MCF 10A (cell line): ENCODE measurements at places on chromosomes 5 and 9.

- peak overlapping the region; percentile 54 for H3K4me3 ChIP-seq
- H3K27ac ChIP-seq = peak overlapping the region; percentile 84
- H3K36me3 ChIP-seq = no peaks in the 10 kb centered on the region
- DNase-seq = peak; percentile 99
Measured at GRCh38 chr5:143245929-143246561, 157.4 kb downstream of the NR3C1 start.

DNA sequence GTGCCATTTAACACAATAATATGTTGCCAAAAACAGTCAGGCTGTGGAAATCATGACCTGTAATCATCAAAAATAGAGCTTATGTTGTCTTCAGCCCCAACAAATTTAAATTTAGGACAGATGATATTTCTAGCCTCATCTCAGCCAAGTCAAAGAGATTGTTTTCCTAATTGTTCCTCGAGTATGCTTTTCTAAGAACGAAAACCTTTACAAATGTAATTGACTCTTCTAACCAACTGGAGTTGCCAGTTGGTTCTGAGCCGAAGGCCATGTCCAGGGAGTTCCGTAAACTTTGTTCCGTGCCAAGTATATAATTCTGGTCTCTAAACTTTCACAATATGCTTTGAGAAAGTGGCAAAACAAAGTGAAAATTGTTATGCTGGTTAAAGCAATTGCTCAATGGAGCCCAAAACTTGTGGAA, 160.8 kb downstream of the CEMIP2 start:
- H3K4me1 ChIP-seq = no peaks in the 10 kb centered on the region
- H3K4me3 ChIP-seq = no peak overlapping the region
- no peaks in the 10 kb centered on the region for H3K27me3 ChIP-seq
- H3K36me3 ChIP-seq = no peaks in the 10 kb centered on the region

DNA sequence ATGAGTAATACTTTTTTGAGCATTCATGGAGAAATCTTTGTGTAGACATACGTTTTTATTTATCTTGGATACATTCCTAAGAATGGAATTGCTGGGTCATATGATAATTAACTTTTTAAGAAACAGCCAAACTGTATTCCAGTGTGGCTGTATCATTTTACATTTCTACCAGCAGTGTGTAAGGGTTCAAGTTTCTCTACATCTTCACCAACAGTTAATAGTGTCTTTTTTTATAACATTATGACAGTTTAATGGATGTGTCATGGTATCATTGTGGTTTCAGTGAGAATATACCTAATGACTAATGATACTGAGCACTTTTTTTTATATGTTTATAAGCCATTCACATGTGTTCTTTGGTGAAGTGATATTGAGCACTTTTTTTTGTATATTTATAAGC, 52.4 kb downstream of the NIPBL start:
- H3K27ac ChIP-seq = no peak overlapping the region
- no peaks in the 10 kb centered on the region for H3K36me3 ChIP-seq
- H3K4me1 ChIP-seq = peaks cover 31% of the 10 kb centered on the region
- H3K27me3 ChIP-seq = no peaks in the 10 kb centered on the region
- no peak overlapping the region for H3K4me3 ChIP-seq
- peak; percentile 70 for DNase-seq

DNA sequence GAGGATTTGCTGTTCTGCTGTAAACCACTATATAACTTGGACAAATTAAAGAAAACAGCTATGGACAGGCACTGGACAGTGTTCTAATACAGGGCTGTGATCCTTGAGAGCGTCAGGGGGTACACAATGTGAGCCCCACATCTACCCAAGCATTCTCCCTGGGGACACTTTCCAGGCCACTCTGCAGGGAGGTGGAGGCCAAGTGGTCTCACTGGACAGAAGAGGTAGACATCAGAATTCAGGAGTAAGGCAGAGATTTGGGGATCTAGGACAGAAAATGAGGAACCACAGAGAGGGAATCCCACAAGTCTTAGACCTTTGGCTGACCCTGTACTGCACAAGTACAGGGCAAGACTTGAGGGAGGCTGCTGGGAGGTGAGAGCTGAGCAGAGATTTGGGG, 3.8 kb upstream of the IGFBPL1 start:
- no peak for DNase-seq
- H3K4me1 ChIP-seq = no peaks in the 10 kb centered on the region
- H3K4me3 ChIP-seq = no peak overlapping the region
- H3K27ac ChIP-seq = no peak overlapping the region

GRCh38 chr5:2736872-2737271, 14.6 kb downstream of the IRX2 start:
- no peaks in the 10 kb centered on the region for H3K27me3 ChIP-seq
- H3K4me1 ChIP-seq = peaks cover 3% of the 10 kb centered on the region
- no peak for DNase-seq
- no peak overlapping the region for H3K4me3 ChIP-seq

GRCh38 chr5:153209016-153209415, 281.5 kb upstream of the GRIA1 start:
- H3K4me3 ChIP-seq = no peak overlapping the region
- no peak overlapping the region for H3K27ac ChIP-seq
- DNase-seq = no peak
- H3K4me1 ChIP-seq = no peaks in the 10 kb centered on the region
- H3K36me3 ChIP-seq = no peaks in the 10 kb centered on the region

DNA sequence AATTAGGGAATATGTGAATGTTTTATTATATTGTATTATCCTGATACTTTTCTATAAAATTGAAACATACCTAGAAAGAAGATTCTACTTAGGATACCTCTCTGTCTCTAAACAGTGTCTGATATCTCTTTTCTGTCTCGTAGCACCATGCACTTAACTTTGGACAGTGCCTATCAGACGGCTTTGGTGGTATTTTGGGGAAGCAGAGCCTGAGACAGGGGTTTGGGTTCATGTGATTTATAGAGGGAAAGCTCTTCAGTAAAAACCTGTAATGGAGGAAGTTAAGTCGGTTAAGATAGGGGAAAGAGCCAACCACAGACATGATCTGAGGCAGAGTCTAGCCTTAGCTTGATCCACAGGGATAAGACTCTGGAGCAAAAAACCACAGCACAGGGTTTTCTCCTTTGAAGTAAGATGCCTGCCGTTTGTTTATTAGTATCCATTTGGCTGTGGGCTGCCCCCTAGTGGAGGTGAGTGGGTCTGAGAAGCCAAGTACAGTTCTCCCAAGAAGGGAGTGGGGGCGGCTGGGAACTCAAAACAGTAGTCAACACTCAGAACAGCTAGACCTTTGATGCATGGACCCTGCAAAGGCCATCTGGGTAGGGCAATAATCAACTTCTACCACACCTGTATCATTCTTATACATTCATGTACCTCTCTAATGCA, 141.2 kb upstream of the ASTN2 start:
- H3K36me3 ChIP-seq = no peaks in the 10 kb centered on the region
- no peaks in the 10 kb centered on the region for H3K27me3 ChIP-seq
- no peak overlapping the region for H3K27ac ChIP-seq
- H3K4me1 ChIP-seq = no peaks in the 10 kb centered on the region
- DNase-seq = peak; percentile 79

DNA sequence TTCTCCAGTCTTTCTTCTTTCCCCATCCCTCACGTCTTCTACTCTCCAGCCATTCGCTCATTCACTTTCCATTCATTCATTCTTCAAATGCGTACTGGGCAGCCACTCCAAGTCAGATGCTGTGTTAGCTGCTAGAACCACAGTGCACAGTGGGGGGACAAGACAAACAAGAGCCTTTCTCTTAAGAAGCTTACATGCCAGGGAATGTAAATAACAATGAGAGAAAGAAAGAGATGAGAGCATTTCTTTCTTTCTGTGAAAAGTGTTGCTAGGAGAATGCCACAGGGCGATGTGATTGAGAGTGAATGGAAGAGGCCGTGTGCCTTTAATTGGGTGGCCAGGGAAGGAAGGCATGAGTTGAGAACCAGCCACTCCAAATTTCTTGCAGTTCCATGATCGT, 46.3 kb upstream of the SMIM23 start:
- peaks cover 6% of the 10 kb centered on the region for H3K4me1 ChIP-seq
- H3K27me3 ChIP-seq = no peaks in the 10 kb centered on the region
- no peaks in the 10 kb centered on the region for H3K36me3 ChIP-seq
- no peak for DNase-seq
- H3K27ac ChIP-seq = no peak overlapping the region

DNA sequence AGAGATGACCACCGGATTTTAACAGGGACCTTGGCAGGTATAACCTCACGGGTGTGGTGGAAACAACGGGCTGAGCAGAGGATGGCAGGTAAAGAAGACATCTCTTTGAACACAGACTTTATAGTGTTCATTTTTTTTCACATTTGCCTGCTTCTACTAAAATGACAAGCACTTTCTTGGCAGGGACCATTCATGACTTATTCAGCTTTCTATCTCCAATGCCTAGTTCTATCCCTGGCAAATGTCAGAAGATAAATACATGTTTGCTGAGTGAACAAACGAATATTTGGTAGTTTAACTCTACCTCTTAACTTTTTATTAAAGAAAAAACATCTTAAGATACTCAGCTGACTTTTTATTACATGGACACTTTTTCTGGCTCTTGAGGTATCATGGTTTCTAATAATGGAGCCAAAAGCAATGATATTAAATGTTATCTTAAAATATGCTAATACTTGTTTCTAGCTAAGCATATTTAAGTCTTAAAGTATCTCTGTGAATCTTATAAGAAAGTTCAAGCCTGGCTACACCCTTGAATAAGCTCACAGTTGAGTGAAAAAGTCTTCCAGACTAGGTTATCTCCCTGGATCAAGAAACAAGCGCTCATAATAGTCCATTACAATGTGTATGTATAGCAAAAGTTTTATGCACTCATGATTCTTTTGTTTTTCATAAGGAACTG, 8.5 kb downstream of the ELL2 start:
- peaks cover 15% of the 10 kb centered on the region for H3K36me3 ChIP-seq
- H3K4me1 ChIP-seq = peaks cover 49% of the 10 kb centered on the region
- no peak for DNase-seq
- H3K27ac ChIP-seq = peak overlapping the region; percentile 30
- H3K4me3 ChIP-seq = peak overlapping the region; percentile 0

- H3K4me1 ChIP-seq = peaks cover 5% of the 10 kb centered on the region
- no peak for DNase-seq
- H3K27me3 ChIP-seq = no peaks in the 10 kb centered on the region
- H3K36me3 ChIP-seq = peaks cover 4% of the 10 kb centered on the region
- peak overlapping the region; percentile 98 for H3K27ac ChIP-seq
Measured at GRCh38 chr9:85940275-85940831, 593 bp upstream of the NAA35 start.

- H3K36me3 ChIP-seq = no peaks in the 10 kb centered on the region
- DNase-seq = no peak
- H3K27me3 ChIP-seq = no peaks in the 10 kb centered on the region
Measured at GRCh38 chr5:159933531-159934485, 17.5 kb downstream of the ADRA1B start.

- H3K27me3 ChIP-seq = no peaks in the 10 kb centered on the region
- no peak overlapping the region for H3K4me3 ChIP-seq
- H3K27ac ChIP-seq = no peak overlapping the region
- DNase-seq = no peak
- H3K4me1 ChIP-seq = no peaks in the 10 kb centered on the region
Measured at GRCh38 chr5:55467862-55468551, 66.8 kb downstream of the PLPP1 start.

DNA sequence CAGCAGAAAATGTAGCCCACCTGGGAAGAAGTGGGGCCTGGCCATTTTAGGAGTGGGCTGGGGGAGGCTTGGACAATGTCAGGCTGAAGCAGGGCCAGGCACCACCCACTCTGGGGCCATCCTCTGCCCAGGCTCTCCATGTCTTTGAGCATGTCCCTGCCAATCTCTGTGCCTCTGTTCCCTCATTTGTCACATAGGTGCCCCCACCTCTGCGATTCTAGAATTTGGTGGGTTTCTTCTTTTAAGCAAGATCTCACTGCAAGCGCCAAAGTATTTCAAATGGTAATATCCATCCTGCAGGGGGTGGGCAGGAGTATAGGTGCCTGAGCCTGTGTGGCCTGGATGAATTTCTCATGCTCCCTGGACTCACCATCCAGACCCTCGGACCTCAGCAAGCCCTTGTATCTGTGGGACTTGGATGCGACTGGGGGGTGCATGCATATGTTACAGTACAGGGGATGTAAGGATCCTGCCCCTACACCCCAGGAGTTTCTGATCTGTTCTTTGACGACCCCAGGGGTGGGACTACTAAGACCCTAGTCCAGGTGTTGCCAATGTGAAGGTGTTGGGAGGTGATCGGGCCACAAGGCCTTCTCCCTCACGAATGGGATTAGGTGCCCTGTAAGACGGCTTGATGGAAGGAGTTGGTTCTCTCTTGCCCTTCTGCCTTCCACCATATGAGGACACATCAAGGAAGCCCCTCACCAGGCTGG, 4.3 kb downstream of the CD74 start:
- H3K27me3 ChIP-seq = no peaks in the 10 kb centered on the region
- H3K4me3 ChIP-seq = no peak overlapping the region
- DNase-seq = no peak
- H3K4me1 ChIP-seq = peaks cover 9% of the 10 kb centered on the region

- peaks cover 22% of the 10 kb centered on the region for H3K4me1 ChIP-seq
- H3K27me3 ChIP-seq = no peaks in the 10 kb centered on the region
- no peaks in the 10 kb centered on the region for H3K36me3 ChIP-seq
- no peak for DNase-seq
Measured at GRCh38 chr5:172791726-172792445, 20.9 kb upstream of the DUSP1 start.

DNA sequence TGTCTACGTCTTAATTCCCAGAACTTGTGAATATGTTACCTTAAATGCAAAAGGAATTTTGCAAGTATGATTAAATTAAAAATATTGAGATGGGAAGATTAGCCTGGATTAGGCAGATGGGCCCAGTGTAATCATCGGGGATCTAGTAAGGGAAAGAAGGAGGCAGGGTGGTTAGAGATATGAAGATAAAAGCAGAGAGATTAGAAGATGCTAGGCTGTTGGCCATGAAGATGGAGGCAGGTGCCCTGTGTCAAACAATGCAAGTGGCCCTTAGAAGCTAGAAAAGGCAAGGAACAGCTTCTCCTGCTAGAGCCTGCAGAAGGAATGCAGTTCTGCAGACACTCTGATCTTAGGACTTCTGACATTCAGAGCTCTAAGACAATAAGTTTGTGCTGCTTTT, 28.8 kb upstream of the ISOC1 start:
- peaks cover 6% of the 10 kb centered on the region for H3K4me1 ChIP-seq
- no peaks in the 10 kb centered on the region for H3K36me3 ChIP-seq
- H3K4me3 ChIP-seq = no peak overlapping the region
- H3K27me3 ChIP-seq = peaks cover 65% of the 10 kb centered on the region

DNA sequence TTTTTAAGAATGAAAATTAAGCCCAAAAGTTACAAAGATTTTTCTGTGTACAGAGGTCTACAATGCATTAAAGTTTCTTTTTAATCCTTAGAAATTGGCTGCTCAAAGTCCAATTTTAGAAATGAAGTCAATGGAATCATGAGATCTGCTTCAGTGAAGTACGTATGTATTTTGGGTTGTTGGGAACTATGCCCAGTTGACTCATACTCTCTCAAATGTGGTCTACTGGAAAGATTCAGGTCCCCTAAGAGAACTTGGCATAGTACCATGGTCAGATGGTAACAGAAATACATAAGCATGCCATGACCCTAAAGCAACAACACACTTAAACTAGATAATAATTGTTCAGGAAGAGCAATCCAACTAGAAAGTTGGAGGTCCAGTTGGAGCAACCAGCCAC, 23.0 kb downstream of the FBLL1 start:
- H3K4me1 ChIP-seq = peaks cover 24% of the 10 kb centered on the region
- no peak overlapping the region for H3K4me3 ChIP-seq
- H3K27me3 ChIP-seq = no peaks in the 10 kb centered on the region
- no peak overlapping the region for H3K27ac ChIP-seq

GRCh38 chr5:74075501-74076484, 449.8 kb downstream of the ARHGEF28 start:
- H3K27me3 ChIP-seq = no peaks in the 10 kb centered on the region
- H3K27ac ChIP-seq = no peak overlapping the region
- H3K4me3 ChIP-seq = no peak overlapping the region
- no peak for DNase-seq

GRCh38 chr5:132156413-132156812, 71.2 kb downstream of the P4HA2 start:
- DNase-seq = no peak
- H3K4me3 ChIP-seq = no peak overlapping the region
- H3K36me3 ChIP-seq = no peaks in the 10 kb centered on the region
- H3K4me1 ChIP-seq = no peaks in the 10 kb centered on the region
- no peak overlapping the region for H3K27ac ChIP-seq
